ENCODE measurements at places on chromosomes 2 and 18.

DNA sequence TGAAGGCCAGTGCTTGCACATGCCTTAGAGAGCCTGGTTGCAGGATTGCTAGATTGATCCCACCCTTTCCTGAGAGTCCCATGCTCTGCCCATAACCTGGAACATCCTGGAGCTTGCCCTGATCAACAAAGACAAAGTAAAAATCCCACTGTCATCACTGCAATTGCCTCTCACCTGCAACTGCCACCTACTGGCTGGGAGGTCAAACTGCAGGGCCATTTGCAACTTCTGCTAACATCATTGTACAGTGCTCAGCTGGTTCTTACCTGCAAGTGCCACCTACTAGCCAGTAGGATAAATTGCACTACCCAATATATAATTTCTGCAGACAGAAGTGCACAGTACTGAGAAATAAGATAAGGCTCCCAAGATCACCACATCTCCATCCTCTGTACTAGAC is 947.5 kb downstream of the CPS1 start:
- no peak for DNase-seq

DNA sequence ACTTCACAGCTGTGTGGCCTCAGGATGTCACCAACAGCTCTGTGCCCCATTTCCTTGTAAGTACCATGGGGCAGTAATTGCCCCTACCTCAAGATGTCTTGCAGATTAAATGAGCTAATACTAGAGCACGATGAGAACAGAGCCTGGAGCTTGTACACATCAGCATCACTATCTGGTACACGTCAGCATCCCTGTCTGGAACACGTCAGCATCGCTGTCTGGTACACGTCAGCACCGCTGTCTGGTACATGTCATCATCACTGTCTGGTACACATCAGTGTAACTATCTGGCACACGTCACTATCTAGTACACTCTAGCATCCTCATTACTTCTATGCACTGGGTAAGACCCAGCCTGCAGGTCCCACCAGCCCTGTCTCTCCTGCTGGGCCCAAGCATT is 37.2 kb downstream of the AQP12A start:
- DNase-seq, result peak; percentile 2

DNA sequence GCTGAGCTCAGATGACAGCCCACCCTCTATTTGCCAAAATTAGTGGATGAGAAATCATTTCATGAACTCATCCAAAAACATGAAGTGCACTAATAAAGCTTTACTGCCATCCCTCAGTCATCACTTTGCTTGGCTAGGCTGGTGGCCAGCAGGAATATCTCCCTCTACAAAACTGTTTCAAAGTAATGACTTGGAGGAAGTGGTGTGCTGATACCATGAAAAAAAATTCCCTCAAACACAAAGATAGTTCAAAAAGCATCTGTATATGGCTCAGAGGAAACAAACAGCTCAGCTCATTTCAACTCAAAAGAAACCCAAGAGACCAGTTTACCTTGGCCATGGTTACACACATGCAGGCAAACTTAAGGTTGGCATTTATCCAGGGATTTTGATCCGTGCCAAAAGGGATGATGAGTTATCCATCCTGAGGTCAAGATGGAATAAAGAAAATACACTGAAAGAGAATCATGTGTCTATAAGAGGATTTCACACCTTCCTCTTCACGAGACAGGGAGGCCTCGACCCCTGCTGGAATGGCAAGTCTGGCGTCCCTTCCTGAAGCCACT is 18.4 kb upstream of the WIPF1 start:
- DNase-seq, result no peak

DNA sequence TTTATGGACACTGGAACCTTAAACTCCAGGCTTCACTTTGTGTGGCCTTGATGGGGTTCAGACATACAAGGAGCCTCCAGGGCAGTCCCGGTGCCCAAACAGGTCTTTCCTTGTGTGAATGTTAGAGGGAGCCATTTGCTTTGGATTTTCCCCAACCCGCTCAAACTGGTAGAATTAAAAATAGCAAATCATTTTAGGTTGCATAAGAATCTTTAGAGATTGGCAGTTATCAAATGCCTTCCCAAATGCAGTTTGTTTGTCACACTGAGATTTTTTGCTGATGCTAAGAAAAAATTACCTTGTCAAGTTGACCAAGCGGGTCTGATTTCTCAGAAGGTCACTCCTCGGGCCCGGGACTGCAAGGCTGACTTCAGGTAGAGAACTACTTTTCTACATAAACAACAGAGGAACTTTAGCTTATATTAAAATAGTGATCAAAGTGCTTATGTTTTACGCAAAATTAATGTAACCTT is 36.4 kb downstream of the ATP6V1C2 start:
- no peak for DNase-seq

- DNase-seq, result no peak
Observed at GRCh38 chr18:45004546-45005080, 323.9 kb downstream of the SETBP1 start.

DNA sequence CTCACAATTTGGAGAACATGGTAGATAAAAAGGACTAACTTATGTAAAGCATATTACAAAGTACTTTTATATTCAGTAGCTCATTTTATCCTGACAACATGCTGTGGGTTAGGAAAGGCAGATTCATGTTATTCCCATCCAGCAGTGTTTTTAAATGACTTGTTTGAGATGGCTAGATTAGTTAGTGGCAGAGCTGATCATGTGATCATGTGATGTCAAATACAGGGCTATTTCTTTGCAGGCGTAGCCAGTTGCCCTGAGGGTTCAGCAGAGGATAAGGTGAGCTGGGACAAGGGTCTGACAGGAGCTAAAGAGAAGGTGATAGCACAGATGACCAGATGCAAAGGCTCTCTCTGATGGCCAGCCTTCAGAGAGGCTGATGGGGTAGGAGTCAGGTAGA is 97.8 kb downstream of the ADD2 start:
- no peak for DNase-seq

Data from fibroblast of villous mesenchyme (primary cell).